ENCODE measurements at places on chromosomes 16 and 17.

DNA sequence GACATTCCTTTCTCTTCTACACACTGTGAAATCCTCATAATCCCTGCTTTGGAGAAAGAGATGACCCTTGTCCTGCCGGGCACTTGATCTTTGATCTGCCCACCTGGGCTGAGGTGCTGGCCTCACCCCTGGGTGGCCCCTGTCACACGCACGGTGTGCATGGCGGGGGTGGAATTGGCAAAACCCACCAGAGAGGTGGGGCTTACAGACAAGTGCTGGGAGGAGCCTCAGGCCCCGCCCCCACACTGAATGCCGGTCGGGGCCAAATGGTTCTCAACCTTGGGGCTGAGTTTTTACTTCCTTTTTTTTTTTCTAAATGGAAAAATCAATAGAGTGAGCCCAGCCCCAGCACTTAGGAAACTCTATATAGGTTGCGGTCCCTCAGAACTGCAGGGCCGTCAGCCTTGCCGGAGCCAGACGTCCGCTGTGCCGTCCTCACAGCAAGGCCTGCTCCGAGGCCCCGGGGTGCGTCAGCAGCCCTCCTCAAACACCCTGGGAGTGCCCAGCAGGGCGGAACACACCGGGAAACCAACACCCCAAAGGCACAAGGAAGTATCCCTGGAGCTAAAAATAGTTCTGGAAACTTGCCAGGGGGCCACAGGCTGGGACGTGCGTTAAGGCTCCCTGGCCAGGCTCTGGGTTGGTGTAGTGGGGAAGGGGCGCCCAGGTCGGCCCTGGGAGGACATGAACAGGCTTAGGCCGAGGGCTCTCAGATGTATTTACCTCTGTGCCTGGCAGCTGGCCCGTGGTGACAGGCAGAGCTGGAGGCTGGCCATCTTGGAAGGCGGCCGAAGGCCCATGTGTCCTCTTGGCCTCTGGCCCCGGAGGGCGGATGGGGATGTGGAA lies 11.0 kb downstream of the GPRC5C start:
- peak; percentile 49 for DNase-seq

GRCh38 chr16:2663553-2664546 lies 18.5 kb upstream of the KCTD5 start:
- DNase-seq: no peak

DNA sequence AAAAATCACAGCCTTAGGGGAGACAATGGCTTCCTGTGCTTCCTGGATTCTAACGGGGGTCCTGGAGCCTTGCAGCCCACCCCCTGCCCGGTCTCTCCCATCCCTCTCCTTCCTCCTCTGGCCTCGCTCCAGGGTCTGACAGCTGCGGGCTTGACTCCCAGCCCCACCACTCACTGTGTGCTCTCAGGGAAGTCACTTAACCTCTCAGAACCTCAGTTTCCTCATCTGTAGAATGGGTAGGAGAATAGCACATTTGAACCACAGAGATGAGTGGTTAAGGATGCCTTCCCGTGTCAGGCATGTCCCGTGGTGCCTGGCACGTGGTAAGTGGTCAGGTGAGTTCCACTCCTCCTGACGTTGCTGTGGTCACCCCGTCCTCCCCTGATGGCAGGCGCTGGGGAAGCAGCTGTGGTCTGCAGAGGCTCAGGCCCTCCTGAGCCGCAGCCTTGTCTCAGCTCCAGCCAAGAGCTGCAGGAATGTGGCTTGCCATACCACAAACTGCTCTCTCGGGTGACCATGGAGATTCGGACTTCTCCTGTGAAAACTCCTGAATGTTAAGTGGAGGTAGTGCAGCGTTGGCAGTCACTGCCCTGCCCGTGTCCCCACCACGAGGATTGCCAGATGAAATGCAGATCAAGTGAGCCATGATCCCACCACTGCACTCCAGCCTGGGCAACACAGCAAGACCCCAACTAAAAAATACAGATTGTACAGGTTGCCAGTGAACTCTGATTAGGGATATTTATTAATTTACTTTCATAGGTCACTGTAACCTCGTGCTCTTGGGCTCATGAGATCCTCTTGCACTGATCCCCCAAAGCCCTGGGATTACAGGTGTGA lies 85.7 kb downstream of the NT5M start:
- DNase-seq: no peak

DNA sequence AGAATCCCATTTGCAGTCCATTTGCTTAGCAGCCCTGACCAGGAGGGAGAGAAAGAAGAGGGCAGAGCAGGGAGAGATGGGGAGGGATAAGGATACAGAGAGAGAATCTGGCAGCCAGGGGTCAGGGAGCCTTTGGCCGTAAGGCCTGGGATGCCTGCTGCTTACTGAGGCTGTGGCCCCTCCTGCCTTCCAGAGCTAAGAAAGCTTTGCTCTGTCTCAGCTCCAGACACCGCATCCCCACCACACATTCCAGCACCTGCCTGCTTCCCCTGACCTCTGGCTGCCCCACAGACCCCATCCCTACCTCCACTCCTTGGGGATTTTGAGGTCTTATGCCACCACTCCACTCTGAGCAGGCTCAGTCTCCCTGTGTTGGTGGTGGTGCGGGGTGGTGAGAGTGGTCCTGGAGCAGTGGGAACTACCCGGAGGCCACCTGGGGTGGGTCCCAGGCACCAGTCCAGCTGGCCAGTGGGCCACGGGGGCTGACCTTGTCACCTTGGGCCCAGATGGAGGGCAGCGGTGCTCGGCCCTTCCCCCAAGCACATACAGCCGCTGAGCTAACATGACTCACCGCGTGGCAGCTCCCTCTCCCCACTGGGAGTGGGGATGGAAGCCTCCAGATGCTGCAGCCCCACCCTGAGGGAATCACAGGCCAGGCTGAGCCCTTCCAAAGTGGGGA lies 58.3 kb downstream of the RAI1 start:
- DNase-seq: no peak

- DNase-seq: no peak
Measured at GRCh38 chr17:9386401-9386800, 189.2 kb downstream of the STX8 start.

DNA sequence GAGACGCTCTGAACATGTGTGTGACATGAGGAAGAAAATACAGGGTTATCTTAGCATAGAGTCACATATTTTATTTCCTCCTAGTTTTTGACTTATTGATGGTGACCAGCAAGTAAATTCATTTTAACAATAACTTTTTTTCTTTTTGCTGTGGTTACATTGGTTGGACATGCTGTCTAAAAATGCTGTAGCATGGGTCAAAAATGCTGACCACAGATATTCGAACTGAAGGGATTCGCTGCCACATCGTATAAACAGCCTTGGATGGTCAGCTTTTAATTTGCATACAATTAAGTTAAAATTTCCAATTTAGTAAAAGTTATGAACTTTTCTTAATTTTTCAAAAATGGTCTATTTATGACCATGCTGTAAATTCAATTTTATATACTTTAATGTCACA lies 30.5 kb downstream of the RPGRIP1L start:
- DNase-seq: no peak

- DNase-seq: no peak
Measured at GRCh38 chr17:68734931-68735330, 133.8 kb upstream of the FAM20A start.

DNA sequence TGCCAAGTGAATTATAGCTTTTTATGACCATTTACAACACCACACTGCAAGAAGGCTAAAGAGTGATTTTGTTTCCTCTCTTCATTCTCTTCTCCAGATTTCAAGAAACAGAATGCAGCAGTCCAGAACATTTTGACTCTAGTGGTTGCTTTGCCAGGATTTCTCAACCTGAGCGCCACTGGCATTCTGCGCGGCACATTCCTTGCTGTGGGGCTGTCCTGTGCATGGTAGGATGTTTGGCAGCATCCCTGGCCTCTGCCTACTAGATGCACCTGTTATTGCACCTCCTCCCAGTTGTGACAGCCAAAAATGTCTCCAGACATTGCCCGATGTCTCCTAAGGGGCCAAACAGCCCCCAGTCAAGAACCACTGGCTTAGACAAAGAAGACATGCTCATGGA lies 25.7 kb upstream of the SLC39A11 start:
- no peak for DNase-seq

DNA sequence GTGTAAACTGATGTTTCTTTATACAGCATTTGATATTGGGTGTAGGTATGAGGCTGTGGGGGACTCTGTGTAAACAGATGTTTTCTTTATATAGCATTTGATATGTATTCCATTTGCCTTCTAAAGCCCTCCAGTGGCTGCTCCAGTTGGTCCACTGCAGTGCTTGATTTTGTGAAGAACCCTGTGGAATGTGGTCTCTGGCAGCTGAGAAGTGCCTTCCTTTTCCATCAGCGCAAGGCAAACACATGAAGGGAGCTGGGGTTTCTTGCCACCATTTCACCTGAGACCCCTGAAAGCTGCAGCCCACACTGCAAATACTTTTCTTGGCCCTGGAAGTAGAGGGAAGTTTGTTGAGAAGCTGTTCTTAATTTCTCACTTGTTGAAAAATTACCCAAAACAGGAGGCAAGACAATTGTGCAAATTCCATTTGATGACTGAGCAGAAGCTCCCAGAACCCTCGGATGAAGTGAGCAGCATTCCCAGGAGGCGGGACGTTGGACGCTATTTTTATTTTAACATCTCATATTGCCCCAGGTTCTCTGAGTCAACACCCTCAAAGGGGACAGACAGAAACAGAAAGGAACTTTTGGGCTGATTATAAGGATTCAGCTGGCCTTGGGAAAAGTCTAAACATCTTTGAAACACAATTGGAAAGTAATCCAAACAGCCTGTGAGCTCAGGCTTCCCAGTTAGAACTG lies 158.5 kb upstream of the RPH3AL start:
- DNase-seq: no peak

DNA sequence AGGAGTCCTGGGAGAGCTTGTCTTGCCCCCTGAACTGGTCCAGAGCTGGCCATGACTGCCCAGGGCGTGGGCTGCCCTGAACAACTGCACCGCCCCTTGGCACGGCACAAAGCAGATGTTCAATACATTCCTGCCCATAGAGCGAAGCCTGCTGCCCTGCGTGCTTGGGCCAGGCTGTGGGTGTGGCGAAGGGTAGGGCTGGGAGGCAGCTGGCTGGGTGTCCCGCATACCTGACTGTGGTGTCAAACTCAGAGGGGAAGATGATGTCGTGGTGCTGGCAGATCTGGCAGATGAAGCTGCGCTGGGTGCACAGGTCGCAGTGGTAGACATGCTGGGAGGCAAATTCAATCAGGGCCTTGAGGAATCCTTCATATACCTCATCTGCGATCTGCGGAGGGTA lies 124.2 kb upstream of the SMURF2 start:
- no peak for DNase-seq

DNA sequence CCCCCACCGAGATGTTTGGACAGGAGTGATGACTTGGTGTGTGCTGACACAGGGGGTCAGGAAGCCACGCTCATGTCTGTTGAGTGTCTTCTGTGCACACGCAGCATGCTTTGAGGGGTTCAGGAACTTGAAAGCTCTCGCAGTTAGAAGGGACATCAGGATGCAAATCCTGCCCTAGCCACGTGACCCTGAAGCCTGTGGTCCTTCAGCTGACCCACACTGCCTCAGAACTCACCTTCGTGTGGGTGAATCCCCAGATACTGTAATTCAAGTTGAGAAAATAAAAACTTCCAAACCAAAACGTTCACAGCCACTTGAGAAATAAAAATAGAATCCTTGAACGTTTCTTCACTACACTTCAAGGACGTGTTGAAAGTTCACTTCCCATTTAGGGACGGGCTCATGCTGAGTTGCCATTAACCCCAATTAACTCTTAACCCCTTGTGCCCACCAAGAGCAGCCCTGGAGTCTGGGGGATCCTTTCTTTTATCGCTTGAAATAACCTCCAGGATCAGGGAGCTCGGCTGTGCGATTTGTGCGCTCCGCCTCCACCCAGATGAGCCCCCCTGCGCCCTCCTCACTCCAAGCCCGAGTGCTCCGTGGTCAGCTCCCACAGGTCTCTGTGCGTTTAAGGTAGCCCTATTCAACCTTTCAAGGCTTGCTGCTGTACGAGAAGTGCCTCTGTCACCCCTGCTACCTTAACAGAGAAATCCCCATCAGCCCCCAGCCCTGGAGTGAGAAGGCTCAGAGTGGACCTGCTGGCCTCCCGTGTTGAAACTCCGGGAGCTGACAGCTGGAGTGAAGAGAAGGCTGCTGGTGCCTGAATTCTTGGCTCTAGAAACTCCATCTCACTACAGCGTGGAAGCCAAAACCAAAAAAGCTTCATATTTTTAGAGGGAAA lies 36.2 kb upstream of the NAT9 start:
- no peak for DNase-seq

DNA sequence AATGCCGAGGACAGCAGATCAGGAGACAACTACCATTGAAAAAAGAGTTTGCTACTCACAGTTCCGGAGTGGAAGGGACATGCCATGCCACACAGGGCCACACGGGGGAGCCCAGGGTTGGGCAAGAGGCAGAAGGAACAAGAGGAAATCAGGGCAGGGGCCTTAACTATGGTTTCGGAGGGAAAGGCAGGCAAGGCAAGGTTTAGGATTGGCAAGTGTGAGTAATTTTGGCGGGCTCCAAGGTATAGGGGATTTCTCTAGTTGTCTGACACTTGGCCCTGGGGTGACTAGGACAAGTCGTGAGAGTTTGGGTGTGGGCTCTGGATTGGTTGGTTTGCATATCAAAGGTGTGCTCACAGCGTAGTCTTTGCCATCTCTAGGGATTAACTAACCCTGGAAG lies 27.0 kb upstream of the NTN1 start:
- peak; percentile 10 for DNase-seq

DNA sequence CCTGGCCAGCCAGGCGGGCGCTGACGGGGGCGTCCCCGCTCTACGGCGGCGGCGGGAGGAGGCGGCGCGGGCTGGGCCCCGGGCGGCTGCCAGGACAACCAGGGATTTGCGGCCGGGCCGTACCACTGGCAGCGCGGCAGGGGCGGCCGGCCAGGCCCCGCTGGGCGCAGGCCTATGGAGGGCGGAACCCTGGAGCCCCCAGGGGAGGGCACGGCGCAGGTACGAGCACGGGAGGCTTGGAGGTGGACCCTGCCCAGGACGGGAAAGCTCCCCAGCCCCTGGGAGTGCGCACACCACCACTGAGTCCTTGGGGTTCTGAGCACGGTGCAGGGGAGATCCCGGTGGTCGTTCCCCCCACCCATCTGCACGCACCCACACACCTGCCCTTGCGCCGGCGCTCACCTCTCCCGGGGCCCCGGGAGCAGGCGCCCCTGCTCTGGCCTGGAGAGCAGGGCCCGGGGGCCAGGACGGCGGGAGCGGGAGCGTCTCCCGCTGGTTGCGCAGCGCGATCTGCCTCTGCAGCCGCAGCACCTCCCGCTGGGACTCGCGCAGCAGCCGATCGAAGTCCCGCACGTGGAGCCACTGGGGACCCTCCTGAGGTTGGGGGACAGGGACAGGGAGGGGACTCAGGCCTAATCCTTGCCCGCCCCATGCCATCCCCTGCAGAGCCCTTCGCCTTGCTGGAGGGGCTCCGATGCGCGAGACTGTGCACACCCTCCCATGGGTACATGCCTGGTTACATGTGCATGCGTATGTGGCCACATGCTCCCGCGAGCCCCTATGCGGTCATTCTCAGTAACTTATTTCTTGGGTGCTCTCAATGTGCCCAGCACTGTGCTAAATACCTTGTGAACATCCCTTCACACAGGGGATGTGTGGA lies 3.9 kb downstream of the TSPOAP1 start:
- DNase-seq: no peak
